ENCODE measurements at places on chromosomes 5 and 9.

DNA sequence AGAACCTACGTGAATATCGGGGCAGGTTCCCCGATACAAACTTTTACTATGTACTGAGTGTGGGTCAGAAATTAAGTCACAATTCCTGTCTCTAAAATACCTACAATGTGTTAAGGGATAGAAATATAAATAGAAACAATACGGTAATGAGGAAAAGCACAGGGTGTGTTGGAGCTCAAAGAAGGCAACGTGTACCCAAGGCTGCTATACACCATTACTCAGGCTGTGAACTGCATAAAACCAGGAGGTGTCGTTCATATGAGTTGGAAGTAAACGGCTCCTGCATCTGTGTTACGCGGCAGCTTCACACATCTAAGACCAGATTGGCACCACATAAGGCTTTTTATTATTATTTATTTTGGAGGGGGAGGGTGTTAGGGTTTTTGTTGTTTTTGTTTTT, 50.1 kb upstream of the TRPM3 start:
- no peak for DNase-seq

- DNase-seq, result no peak
Measured at GRCh38 chr5:180808461-180809000, 5.9 kb upstream of the MGAT1 start.

DNA sequence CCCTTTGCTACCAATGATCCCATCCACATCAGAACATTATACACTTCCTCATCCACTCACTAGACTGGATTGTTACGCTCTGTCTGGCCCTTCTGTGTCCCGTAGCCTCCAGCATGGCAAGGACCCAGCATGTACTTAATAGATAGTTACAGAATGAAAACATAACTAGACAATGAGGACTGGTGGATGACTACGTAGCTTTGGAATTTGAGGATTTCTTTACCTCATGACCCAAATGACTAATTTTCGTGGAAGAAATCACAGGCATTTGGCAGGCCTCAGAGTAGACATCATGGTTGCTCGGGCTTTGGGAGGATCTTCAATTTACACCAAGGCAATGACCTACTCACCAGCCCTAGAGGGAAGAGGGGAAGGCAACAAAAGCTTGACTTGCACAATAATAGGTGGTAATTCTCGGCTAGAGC, 299.8 kb downstream of the TLE1 start:
- DNase-seq, result no peak

DNA sequence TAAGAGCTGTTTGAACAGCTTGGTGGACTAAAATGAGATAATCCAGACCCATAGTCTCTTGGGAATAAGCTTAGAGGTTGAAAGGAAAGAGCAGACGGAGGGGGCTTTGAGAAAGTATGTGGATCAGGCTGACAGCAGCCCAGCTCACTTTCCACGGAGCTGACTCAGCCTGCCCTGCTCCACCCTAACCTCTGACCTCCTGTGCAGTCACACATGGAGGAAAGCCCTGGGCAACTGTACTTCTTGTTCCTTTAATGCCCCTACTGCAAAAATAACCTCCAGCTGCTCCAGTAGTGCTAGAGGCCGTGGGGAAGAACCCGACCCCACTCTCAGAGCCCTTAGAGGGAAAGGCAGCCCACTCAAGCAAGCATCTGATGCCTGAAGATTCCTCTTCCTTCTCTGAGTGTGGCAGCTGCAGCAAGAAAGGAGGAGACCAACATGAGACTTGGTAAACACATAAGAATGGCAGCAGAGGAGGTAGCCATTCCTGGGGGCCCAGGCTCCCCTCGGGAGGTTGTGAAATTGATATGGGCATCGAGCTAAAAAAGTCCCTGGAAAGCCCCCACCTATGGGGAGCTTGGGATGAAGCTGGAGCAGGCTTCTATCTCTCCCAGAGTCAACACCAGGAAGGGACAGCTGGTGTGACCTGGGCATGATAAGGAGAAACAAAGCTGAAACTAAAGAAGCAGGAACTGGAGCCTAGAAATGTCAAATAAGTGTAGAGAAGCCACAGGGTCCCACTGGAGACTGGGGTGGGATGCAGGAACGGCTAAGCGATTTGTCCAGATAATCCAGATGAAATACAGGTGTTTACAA, 204.3 kb downstream of the PIK3R1 start:
- DNase-seq, result no peak

DNA sequence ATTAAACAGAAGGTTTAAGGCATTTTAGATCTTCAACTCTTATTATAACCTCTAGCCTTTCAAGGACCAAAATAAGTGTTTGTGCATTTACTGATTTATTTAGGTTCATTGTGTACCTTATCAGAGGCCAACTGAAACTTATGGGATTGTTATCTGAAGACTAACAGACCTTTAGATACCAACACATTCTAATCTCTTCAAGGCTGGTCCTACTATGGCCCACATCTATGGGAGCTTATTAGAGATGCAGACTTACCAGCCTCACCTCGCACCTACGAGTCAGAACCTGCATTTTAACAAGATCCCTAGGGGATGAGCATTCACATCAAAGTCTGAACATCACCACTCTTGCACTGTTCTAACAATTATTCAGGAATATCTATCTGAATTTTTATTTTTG, 1.9 kb downstream of the IARS1 start:
- DNase-seq, result no peak

- no peak for DNase-seq
Measured at GRCh38 chr5:176610435-176610773, 448 bp upstream of the GPRIN1 start.

DNA sequence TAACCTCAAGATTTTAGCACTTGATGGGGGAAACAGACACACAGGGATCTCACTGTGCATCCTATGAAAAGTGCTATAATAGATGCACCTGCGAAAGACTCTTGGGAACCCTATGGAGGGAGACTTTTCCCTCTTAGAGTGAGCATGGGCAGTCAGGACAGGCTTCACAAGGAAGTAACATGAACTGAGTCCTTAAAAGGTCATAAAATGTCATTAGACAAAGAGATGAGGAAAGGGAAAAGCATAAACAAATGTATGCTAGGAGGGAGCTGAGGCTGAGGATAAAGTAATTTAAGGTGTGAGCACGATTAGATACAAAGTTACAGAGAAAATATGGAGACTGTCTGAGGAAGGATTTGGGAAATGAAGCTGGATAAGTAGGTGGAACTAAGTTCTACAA, 60.6 kb upstream of the MIER3 start:
- no peak for DNase-seq

DNA sequence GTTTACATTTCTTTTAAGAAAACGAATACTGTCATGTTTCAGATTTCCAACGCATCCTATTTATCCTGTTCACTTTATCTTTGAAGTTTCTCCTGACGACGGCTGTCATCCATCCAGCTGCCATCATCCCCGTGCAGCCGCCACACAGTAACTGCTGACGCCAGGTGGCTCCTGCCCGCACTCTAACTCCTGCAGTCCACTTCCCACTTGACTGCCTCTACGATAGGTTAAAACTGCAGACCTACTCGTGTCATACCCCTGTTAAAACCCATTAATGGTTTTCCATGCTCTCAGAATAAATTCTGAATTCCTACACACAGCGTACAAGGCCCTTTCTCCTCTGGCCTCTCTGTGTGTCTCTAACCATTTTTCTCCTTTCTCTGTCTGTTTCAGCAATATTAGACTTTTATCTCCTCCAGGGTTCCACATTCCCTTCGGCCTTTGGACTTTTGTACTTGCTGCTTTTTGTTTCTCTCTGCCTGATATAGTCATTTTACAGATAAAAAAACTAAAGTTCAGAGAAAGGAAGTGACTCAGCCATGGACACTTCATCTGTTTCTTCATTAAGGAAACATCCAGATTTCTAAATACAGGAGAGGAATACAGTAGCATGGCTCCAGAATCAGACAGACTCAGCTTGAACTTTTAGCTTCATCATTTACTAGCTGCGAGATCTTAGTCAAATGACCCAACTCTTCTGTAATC, 84.9 kb downstream of the ADAMTS12 start:
- no peak for DNase-seq

DNA sequence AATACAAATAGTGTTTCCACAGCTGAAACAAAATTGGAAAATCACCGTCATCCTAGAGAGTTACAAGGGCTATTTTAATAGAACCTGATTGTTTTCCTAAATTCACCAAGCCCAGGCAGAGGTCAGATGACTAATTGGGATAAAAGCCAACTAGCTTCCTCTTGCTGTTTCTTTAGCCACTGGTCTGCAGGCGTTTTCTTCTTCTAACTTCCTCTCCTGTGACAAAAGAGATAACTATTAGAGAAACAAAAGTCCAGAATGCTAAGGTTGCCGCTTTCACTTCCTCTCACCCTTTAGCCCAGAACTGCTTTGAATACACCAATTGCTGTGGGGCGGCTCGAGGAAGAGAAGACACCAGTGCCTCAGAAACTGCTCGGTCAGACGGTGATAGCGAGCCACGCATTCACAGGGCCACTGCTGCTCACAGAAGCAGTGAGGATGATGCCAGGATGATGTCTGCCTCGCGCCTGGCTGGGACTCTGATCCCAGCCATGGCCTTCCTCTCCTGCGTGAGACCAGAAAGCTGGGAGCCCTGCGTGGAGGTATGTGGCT, at the start of gene TLR4:
Gene TLR4 (plus strand): TSS at position 380 of the 552 bp plus-strand sequence. CDS start 70 bp downstream, at position 450.
- DNase-seq, result no peak

DNA sequence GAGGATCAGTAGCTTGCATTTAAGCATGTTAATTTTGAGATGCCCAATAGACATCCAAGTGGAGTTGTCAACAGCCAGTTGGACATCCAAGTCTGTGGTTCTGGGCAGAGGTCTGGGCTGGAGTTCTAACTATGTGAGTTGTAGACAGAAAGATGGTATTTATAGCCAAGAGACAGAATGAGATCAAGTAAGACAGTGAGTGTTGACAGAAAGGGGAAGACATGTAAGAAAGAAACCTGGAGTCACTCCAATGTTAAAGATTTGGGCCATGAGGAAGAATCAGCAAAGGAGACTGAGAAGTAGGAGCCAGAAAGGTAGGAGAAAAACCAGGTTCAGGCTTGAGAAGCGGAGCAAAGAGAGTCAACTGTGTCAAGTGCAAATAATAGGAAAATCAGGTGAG, 95.5 kb upstream of the PUM3 start:
- DNase-seq, result no peak

- peak; percentile 29 for DNase-seq
Measured at GRCh38 chr5:178839319-178839704, 20.4 kb upstream of the ZNF354B start.

DNA sequence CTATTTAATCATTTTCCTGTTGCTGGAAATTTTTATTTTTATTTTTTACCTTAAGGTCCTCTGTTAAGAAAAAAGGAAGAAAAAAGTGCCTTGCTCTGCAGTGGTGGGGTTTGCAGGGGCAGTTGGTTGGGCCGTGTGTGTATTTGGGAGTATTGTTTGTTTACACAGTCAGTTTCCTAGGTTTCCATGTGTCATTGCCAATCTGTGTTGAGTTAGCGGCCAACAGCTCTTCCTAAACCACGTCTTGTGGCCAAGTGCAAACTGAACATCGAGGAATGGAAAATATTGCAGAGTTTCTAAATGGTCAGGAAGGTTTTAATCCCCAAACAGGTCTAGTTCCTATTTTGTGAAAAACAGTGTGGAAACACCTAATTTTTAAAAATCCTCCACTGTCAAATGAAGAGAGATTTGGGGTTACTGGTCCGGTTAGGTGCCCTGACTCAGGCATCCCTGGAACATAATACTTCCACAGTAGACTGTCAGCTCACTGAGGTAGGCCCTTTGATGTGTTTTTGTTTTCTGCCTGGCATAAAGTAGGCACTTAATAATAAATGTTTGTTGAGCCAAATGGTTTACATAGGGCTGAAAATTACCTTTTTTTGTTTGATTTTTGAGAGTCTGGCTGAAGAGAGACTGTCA, 37.0 kb downstream of the MAMDC2 start:
- DNase-seq, result no peak

DNA sequence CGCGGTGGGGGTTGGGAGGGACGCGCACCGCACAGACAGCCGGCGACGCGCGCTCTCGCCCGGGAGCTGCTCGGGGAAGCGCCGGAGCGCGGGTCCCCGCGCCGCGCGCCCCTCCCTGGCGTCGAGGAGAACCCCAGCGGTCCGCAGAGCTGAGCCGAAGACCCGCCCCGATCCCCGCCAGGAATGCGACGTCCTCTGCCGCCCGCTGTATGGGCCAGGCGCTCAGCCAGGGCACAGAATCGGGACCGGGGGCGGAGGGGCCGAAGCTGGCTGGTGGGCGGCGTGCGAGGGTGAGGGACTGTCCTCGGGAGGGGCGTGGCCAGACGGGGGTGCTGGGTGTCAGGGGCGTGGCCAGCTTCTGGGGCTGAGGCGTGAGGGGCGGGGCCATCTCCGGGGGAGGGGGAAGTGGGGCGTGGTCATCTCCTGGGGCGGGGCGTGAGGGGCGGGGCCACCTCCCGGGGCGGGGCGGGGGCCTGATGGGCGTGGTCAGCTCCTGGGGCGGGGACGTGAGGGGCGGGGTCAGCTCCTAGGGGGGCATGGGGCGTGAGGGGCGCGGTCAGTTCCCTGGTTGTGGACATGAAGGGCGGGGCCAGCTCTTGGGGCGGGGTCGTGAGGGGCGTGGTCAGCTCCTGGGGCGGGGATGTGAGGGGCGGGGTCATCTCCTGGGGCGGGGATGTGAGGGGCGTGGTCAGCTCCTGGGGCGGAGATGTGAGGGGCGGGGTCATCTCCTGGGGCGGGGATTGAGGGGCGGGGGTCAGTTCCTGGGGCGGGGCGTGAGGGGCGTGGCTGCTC, 965 bp downstream of the PTGDS start:
- DNase-seq, result peak; percentile 61

DNA sequence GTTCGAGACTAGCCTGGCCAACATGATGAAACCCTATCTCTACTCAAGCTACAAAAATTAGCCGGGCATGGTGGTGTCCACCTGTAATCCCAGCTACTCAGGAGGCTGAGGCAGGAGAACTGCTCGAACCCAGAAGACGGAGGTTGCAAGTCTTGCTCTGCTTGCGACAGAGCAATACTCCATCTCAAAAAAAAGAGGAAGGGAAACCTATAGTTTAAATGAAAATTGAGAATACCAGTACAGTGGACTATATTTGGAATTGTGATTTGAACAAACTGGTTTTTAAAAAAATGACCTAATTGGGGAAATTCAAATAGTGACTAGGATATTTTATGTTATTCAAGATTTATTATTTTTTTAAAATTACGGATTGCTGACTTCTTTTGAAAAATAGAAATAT, 33.2 kb downstream of the DIAPH1 start:
- DNase-seq, result no peak
